ENCODE measurements at places on chromosomes 16 and 17.

DNA sequence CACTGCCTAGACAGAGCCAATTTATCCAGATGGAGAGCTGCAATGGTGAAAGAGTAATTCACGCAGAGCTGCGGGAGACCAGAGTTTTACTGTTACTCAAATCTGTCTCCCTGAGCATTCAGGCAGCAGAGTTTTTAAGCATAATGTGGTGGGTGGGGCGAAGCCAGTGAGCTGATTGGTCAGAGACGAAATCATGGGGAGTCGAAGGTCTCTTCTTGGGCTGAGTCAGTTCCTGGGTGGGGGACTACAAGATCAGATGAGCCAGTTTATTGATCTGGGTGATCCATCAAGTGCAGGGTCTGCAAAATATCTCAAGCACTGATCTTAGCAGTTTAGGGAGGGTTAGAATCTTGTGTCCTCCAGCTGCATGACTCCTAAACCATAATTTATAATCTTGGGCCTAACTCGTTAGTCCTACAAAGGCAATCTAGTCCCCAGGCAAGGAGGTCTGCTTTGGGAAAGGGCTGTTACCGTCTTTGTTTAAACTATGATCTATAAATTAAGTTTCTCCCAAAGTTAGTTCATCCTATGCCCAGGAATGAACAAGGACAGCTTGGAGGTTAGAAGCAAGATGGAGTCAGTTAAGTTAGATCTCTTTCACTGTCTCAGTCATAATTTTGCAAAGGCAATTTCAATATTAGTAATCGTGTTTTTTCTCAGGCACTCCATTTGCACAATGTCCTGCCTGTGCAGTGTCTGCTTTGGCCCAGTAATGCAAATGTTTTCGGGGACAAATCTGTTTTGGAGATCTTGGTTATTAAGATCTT, 27.0 kb downstream of the PIGL start:
- DNase-seq: no peak

DNA sequence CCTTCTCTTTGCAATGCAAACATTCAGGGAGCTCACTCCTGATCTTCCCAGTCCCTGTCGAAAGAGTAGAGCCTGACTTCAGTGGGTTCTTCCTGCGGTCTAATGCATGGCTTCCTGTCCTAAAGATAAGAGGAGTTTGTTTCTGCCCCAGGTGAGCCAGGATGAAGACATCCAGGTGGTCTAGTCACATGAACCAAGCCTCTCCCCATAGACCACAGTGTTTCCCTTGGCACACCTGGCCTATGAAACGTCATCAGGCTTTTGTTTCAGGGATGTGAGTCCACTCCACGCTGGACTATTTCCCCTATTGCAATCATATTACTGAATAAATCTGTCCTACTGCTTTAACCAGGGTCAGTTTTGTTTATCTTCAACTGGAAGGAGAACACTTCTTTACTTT, 21.1 kb downstream of the CES1 start:
- DNase-seq: no peak

- DNase-seq: no peak
Observed at GRCh38 chr16:77874347-77874746, 86.0 kb downstream of the VAT1L start.

DNA sequence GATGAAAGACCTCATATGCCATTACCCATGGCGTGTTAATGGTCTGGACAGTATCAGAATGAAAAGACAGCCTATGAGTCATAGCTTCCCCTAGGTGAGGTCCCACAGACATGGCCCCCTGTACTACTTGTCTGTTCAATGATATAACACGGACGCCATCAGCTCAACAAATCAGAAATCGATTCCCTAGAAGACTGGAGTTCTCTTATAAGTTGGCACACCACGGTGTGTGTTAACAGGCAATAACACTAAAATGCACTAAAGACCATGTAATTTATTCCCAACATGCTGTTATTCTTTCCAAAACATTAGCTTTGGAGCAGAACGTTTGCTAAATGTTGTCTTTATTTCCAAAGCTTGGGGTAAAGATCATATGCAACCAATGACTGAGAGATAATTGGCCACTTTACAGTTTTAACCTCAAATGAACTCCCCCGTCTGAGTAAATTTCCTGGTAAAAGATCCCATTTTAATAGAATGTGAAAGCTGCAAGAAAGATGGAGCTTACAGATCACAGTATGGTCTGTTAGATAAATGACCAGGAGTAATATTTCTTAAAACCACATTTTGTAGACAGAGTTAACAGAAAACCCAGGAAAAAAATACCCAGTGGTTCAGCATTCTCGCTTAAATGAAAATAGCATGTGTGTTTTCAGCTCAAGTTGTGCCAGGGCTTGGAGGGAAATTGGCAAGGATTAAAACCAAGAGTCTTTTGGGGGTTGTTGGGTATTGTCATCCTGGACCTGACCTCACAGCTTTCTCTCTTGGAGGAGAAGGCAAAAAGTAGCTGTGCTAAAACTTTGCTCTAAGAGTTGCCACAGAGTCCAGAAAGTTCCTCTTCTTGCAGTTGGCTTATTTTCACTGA, 65.9 kb downstream of the PCTP start:
- DNase-seq: peak; percentile 33

- DNase-seq: no peak
Observed at GRCh38 chr17:3738562-3739295, 15.0 kb downstream of the HASPIN start.

GRCh38 chr16:11233727-11234376, 22.2 kb downstream of the SOCS1 start:
- no peak for DNase-seq

GRCh38 chr17:63232565-63233310, 213.4 kb downstream of the CYB561 start:
- DNase-seq: no peak

- DNase-seq: no peak
Observed at GRCh38 chr16:87963400-87963799, 12.2 kb downstream of the BANP start.

GRCh38 chr17:27544350-27545131, 86.4 kb upstream of the LGALS9 start:
- no peak for DNase-seq

DNA sequence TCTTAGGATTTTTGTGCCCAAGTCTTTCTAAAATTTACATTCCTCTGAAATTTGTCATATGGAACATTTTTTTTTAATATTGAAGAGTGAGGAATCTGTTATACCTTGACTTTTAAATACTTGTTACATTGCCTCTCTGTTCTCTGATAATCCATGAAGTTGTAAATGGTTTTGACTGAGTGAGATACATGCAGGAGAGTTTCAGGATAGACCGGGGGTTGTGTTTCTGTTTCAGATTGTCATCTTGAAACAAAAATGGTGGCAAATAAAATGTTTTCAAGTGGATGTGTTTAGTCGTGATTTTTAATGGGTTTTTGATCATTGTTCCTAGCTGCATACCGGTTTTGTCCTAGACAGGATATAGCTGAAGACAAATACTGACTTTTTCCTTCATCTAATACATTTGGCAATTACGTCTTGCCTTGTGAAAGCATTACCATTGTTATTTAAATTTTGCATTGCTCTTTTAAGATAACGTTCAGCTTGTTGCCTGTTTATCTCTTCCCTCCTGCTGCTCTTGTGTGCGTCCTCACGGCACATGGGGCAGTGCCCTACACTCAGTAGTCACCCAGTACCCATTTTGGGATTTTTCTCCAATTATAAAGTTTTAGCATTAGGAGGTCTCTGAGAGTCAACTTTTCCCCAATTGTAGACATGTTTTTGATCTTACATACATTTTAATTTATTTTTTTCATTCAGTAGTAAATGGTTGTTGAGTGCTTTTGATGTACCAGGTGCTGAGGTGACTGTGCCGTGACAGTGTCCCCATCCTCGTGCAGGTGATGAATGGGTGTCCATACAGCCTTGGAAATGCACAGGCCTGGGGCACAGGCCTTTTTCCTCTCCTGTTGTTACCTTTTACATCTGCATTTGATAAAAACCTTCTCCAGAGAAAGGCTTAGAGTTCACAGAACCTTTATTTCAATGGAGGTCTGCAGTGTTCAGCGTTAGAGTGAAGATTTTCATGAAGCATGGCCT, 169.9 kb downstream of the MSI2 start:
- DNase-seq: no peak

DNA sequence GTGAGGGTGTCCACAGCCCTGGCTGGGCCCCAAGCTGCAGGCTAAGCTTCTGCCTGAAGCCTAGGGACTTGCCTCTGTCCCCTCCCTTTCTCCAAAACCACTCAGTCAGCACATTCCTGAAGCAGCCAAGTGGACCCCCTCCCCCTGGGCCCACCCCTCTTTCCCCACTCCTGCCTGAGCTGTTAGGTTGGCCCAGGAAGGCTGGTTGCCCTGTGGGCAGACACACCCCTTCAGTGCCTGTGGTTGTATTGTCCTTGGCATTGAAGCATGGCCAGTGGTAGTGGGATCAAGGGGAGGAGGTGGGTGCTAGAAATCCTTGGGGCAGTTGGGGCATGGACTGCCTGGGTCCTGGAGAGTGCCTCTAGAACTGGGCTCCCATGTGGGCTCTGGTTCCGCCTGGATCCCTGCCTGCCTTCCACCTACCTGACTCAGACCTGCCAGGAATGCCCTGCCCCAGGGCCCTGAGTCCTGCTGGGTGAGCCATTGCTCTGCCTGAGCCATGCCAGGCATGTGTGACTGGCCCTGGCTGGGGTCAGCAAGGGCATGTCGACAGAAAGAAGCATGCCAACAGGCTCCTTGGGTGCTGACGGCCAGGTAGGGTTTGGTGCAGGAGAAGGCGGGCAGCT, 2.1 kb downstream of the TRAF4 start:
- no peak for DNase-seq

- no peak for DNase-seq
Observed at GRCh38 chr17:79503126-79503839, 107.6 kb downstream of the RBFOX3 start.

GRCh38 chr17:57624386-57624785, 120.7 kb downstream of the CCDC182 start:
- no peak for DNase-seq

GRCh38 chr17:74094651-74095050, 108.8 kb upstream of the RPL38 start:
- DNase-seq: no peak

DNA sequence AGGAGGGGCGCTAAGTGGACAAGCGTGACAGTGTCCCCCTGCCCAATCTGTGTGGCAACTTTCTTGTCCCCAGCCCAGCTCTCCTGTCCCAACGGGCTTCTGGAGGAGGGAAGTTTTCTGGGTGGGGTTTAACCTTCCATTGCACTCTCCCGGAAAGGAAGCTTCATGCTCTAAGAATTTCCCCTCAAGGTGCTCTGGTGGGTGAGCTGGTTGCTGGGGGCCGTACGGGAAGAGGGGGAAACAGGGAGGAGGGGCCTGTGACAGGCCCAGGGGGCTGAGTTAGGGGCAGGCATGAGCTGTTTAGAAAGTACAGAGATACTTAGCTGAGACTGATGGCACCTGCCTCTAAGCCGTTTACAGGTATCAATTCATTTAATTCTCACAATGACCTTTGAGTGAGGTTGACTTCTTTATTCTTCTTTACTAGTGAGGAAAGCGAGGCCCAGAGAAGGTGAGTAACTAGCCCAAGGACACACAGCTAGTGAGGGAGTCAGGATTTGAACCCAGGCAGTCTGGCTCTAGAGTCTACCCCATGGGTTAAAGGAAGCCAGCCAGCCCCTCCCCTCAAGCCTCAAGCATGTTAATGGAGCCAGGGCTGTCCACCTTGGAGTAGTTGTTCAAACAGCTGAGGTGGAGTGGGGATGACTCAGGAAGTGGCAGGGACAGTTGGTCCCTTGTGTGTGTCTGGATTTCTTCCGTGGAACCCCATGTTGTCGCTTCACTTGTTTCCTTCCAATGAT, 18.9 kb downstream of the ADGRG1 start:
- DNase-seq: no peak

GRCh38 chr17:71639865-71640264, 481.0 kb upstream of the SOX9 start:
- no peak for DNase-seq

DNA sequence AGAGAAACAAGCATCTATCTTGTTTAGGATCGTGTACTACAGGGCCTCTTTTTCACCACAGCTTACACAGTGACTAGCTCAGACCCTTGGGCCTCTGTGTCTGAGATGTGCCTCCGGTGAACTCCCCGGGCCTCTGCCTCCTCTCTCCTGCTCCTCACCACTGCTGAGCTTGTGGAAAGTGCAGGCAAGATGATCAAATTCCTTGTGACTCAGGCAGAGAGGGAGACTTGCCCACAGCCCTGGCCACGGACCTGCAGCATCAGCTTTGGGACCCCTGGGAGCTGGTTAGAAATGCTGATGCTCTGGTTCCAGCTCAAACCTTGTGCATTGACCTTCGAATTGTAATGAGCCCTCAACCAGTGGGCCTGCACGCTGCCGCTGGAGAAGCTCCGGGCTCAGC, 79.8 kb downstream of the ZDHHC7 start:
- no peak for DNase-seq
